HFF-Myc (cell line): ENCODE measurements at places on chromosomes 5 and 9.

- DNase-seq, result peak; percentile 82
These were observed 54.1 kb downstream of the FER start for GRCh38 chr5:108801776-108802175.

GRCh38 chr9:2686911-2687310, 30.4 kb upstream of the KCNV2 start:
- DNase-seq, result no peak

- no peak for DNase-seq
These were observed 285.9 kb downstream of the KIF4B start for GRCh38 chr5:155299386-155300005.

- no peak for DNase-seq
These were observed 14.5 kb upstream of the AUH start for GRCh38 chr9:91376239-91376638.

DNA sequence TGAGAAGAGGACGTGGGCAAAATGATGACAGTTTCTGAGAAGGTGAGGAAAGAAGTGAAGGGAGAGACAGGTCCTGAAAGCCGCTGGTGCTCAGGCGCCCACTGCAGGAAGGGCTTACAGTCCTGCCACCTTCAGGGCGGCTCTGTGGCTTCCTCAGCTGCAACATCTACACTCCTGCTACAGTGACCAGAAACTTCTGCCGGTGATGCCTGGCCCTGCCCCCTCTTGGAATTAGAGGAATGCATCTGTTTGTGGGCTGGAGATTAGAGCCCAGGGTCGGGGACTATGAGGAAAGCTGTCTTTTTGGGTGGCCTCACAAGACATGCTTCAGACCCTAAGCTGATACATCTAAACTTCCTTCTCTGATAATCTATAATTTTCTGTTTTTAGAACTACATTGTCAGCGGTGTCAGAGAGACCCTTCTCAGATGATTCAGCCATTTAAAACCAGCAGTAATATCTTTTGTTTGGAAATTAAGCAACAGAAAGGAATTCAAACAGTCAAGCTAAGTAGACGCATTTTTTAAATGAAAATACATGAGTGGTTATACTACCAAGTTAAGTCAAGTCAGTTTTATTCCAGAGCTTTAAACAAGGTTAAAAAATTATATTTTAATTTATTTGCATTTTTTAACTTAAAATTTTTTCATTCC, 30.4 kb downstream of the PRDM6 start:
- DNase-seq, result no peak

DNA sequence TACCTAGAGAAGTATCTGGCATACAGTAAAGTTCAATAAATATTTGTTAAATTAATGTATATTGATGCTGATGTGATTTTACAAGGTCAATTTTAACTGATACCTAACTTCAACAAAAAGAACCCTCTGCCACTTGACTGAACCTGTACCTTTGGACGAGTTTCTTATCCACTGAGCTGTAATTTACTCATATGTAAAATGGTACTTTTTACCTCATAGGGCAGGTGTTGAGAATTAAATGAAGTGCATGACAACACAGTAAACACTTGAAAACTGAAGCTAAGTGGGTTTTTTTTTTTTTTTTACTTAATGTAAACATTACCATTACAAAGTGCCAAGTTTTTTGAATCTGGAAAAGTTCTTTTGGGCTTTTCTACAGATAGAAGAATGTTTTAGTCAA, 15.4 kb downstream of the NIPSNAP3B start:
- DNase-seq, result no peak

DNA sequence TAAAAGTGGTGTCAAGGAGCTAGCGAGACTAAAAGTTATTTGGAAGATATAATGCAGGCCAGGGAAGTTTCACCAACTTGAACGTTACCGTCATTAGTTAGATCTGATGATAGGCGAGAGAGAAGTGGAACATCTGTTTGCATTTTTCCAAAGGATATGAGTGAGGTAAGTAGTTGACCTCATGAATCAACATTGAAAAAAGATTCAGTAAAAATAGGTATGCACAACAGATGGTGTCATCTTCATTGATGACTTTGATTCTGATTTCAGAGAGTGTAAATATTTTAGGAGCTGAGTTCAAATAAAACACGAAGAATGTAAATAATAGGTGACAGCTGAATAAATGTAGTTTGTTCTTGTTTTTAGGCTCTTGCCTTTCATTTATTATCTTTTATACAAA, 998.9 kb upstream of the CDH6 start:
- DNase-seq, result no peak

GRCh38 chr9:95820074-95820473, 55.4 kb upstream of the ERCC6L2 start:
- peak; percentile 63 for DNase-seq

DNA sequence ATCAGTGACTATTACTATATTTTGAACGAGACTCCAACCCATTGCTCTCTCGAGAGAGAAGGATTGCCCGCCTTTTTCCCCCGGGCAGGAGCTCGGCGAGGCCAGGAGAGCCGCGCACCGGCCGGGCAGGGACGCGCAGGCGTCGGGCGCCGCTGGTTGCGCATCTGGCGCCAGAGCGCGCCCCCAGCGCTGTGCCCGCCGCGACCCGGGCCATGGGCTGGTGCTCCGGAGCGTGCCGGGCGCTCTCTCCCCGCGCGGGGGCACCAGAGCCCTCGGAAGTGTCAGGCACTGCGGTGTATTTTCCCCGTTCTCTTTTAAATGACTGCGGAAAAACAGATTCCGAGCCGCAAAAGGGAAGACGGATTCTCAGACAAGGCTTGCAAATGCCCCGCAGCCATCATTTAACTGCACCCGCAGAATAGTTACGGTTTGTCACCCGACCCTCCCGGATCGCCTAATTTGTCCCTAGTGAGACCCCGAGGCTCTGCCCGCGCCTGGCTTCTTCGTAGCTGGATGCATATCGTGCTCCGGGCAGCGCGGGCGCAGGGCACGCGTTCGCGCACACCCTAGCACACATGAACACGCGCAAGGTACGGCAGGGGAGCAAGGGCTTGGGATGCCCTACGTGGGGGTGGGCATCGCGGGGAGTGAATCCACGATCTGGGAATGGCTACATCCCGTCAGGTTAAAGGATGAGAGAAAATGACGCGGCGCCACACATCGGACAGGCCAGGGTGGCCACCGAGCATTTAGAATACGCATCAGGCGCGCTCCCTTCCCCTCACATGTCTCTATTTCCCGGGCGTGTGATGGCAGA, 1.1 kb upstream of the NTRK2 start:
- DNase-seq, result peak; percentile 15

GRCh38 chr5:153088538-153088937, 401.9 kb upstream of the GRIA1 start:
- DNase-seq, result no peak

- DNase-seq, result no peak
These were observed 12.3 kb upstream of the CAST start for GRCh38 chr5:96649681-96650540.

DNA sequence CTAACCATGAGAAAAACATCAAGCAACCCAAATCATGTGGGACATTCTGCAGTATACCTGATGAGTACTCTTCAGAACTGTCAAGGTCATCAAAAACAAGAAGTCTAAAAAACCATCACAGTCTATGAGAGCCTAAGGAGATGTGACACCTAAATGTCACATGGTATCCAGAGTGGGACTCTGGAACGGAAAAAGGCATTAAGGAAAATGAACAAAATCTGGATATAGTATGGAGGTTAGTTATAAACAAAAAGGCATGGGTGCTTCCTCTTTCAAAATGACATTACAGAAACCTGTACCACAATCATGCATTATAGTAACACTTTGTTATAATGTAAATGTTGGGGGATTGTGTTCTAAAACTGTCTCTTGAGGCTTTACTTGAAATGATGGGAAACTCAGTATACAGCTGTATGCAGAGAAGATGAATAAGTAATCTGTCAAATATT, 47.4 kb downstream of the PRKACG start:
- no peak for DNase-seq

DNA sequence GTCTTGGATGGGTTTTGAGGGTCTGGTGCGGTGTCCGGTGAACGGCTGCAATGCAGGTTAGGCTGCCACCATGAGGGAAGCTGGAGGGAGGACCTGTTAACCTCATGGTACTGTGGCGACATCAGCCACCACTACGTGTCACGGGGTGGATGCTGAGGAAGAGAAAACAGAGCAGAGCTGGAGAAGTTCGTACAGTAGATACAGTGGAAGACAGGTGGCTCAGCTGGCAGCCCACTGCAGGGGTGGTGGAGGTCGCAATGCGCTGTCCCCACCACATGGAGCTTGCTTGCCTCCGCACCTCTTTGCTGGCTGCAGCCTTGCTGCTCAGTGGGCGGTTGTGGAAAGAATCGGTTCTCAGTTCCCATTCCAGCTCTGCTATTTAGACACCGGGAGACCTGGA, 2.8 kb downstream of the DCANP1 start:
- no peak for DNase-seq

- DNase-seq, result peak; percentile 38
These were observed 24.3 kb upstream of the ENHO start for GRCh38 chr9:34546834-34547827.

DNA sequence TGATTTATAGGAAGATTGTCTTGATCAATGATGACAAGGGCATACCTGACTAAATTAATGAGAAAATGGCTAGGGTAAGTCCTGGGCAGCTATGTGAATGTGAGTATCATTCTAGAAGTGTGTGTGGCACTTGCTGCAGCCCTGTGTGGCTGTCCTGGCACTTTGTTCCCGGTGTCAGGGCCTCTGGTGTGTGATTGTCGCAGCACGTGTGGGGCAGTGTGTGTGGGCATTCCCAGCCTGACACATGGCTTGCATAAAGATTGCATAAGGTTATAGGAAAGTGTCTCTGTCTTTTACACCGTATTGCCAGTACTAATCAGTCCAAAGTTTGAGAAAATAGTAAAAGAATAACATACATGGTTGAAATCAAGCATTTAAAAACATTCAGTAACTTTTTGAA, 74.4 kb downstream of the TRIO start:
- no peak for DNase-seq

- no peak for DNase-seq
These were observed 280.8 kb downstream of the AOPEP start for GRCh38 chr9:95007226-95007869.

DNA sequence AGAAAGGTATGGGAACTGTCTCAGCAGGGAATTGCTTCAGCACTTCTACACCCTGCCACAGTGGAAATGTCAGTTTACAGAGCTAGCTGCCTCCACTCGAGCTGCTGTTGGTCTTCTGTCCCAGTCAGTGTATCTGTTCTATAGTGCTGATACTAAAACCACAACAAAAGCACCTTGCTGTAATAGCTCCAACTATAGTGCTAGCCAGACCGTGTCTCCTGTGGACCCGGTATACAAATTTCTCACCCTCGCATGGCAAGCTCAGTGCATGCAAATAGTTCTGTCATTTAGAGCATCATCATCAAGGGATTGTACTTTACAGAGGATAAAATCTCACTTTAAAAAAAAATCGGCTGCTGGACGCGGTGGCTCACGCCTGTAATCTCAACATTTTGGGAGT, 51.5 kb upstream of the IQGAP2 start:
- no peak for DNase-seq

DNA sequence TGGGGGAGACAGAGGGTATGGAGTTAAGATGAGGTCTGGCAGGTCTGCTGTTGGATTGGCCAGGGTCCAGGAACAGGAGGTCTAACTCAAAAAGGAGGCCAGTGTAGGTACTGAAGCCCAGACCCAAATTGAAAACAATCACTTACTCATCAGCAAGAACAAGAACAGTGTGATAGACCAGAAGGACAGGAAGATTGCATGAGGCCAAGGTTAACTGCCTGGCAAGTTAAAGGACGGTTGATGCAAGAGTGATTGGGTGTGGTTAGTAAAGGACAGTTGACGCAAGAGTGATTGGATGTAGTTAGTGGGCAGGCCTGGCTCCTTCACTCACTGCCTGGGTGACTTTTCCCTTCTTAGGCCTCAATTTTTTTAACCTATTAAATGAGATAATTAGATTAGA, 132.6 kb downstream of the PDZD2 start:
- no peak for DNase-seq

GRCh38 chr5:14577079-14577725, 4.4 kb upstream of the OTULINL start:
- DNase-seq, result no peak

- DNase-seq, result peak; percentile 60
These were observed 49.0 kb downstream of the NPR3 start for GRCh38 chr5:32760091-32760509.

- no peak for DNase-seq
These were observed 93.0 kb downstream of the PHF2 start for GRCh38 chr9:93669116-93669957.

DNA sequence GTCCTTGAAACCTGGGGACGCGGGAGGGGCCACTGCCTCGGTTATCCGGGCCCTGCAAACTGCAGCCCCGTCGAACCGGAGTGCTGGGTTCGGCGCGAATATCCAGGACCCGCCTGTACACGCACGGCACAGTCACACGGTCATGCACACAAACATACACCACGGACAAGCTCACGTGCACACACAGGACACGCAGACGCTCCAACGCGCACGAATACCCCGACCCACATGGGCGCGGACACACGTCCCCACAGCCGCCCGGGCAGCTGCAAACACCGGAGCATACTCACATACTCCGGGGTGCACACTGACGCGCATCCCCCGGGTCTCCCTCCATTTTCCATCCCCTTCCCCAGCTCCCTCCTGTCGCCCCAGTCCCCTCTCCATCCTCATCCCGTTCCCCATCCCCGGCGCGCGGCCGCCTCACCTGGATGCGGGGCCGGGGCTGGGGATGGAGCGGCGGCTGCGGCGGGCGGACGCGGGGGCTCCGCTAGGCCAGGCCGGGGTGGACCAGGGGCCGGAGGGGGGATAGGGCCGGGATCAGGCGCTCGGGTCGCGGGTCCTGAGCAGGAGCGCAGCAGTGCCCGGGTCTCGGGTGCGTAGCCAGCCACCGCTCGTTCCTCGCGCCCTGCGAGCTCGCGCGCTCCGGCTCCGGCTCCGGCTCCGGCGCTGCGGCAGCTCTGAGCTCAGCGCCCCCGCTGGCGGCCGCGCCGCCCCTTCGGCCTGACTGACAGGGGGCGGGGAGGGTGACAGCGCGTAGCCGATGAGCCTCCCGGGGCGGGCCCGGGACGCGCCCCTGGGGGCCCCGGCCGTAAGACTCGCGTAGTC, at the start of the genes EIF4E1B and SNCB:
EIF4E1B (plus strand) TSS at position 823 of the 828 bp plus-strand sequence. CDS start 12,113 bp downstream, outside the sequence.
SNCB (minus strand) TSS at position 682 of the 828 bp plus-strand sequence. CDS start 880 bp downstream, outside the sequence.
- no peak for DNase-seq

DNA sequence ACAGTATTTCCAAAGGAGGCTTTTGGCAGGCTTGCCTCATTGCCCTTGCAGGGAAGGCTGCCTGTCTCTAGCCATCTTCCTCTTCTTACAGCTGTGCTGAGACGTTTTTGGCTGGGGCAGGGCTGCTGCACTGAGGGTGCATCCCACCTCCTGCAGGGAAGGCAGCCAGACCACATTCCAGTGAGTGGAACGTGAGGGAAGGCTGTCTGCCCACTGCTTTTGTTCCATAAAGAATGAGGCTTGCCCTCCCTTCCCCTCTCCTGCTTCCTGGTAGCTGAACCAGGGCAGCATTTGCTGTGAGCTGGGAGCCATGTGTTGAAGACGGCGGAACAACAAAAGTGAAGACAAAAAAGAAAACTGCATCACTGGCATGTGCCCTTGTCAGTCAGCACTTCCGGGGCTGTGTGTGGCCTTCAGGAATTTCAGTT, 16.8 kb downstream of the MGAT1 start:
- DNase-seq, result no peak

- no peak for DNase-seq
These were observed 17.3 kb upstream of the TNIP1 start for GRCh38 chr5:151097820-151098767.
